ENCODE measurements at places on chromosomes 4 and X.
A peak's percentile ranks its signal among the peaks of the same experiment; 100 is the strongest.

- no peak for DNase-seq
These were observed 905 bp downstream of the NSUN7 start for GRCh38 chr4:40750461-40751258.

DNA sequence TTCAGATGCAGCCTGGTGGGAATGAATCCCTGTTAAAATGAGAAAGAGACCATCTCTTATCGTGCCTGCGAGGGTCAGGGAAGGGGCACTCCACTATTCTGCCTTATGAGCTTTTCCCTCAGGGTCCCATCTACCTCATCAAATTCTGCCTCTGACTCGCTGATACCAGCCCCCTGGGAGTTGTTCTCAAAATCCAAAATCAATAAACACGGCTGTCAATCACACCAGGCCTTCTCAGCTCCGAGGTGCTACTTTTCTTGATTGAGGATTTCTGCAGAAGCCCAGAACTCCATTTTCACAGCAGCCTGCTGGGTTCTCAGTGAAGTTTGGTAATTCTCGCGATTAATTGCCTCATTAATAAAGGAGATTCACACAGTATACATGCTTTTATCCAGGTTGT is 312.6 kb downstream of the STIM2 start:
- no peak for DNase-seq

- no peak for DNase-seq
These were observed 21.2 kb downstream of the WDR1 start for GRCh38 chr4:10095296-10095991.

GRCh38 chr4:93649828-93650227 is 178.7 kb upstream of the ATOH1 start:
- DNase-seq, result no peak

GRCh38 chrX:10074241-10074941 is 82.4 kb upstream of the CLCN4 start:
- DNase-seq, result no peak

GRCh38 chr4:61953386-61953785 is 753.3 kb downstream of the ADGRL3 start:
- DNase-seq, result no peak

- no peak for DNase-seq
These were observed 268.2 kb downstream of the KCNIP4 start for GRCh38 chr4:21680326-21680898.

GRCh38 chr4:48190839-48191238 is 56.8 kb upstream of the TXK start:
- no peak for DNase-seq

DNA sequence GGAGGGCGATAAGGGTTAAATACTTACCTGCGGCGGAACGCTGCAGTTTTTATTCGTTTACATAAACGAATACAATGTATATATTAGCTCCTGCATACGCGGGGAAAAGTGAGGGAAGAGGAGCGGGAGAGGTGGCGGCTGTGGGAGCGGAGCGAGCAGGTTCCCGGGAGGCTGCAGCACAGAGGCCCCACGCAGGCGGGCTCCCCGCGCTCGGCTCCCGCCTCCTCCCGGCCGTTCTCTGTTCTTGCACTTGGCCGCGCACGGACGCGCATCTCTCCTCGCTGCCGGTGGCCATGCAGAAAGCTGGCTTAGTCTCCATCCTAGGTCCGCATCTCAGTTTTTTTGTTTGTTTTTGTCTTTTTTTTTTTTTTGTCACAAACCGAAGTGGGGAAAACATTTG is 340.4 kb upstream of the FAT1 start:
- DNase-seq, result no peak

GRCh38 chrX:143873343-143873742 is 10.5 kb upstream of the UBE2NL start:
- no peak for DNase-seq

- DNase-seq, result no peak
These were observed 16.6 kb upstream of the UGT2B17 start for GRCh38 chr4:68592673-68593072.

- DNase-seq, result no peak
These were observed 32.6 kb downstream of the ABHD18 start for GRCh38 chr4:127997534-127998388.

DNA sequence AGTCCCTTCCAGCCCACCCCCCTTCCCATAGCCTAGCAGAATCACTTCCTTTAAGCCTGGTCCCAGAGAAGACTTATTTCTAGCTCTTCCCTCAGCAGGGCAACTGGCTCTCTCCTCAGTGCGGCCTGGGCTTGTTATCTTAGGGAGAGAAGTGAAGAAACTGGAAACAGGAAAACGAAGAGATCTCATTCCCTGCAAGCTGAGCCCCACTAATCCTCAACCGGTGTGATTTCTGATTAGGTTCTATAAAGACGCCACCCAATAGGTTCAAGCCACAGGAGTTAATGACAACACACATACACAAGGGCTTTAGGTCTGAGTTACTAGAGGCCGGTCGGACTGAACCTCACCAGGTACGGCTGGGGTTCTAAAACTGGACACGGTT is 3.2 kb downstream of the GSX2 start:
- DNase-seq, result no peak

GRCh38 chr4:25484243-25484721 is 107.2 kb downstream of the ANAPC4 start:
- DNase-seq, result no peak

DNA sequence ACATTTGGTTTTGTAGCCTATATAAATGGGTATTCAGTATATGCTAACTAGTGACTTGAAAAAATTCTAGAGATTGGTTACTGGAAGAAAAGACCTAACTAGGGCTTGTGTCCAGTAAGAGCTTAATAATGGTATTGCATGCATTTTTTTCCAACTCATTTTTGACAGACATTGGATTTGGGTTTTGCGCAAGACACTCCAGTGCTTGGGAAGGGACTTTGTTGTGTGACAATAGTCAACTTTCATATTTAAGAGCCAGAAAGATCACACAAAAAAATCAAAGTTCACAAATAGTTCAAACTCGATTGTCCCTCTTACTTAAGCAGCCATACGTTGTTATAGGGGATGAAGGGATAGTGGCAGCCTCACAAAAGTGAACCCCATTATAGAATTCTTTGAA is 1.2 kb upstream of the HSD17B11 start:
- no peak for DNase-seq

DNA sequence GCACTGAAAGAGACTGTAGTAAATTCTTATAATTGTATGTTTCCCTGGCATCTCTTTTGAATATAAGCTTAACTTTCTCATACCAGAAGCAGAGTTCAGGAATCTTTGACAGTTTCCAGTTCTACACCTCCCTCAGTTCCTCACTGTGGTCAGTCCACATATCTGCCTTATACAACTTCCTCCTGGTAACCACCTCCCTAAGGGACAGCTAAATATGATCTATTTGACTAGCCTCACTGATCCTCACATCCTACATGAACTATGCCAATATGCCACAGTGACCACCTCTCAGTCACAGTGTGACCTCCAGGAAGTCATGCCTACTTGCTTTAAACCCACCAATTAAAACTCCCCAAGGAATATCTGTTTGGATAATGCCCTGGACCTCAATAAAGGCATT is 51.6 kb upstream of the HDAC8 start:
- no peak for DNase-seq

DNA sequence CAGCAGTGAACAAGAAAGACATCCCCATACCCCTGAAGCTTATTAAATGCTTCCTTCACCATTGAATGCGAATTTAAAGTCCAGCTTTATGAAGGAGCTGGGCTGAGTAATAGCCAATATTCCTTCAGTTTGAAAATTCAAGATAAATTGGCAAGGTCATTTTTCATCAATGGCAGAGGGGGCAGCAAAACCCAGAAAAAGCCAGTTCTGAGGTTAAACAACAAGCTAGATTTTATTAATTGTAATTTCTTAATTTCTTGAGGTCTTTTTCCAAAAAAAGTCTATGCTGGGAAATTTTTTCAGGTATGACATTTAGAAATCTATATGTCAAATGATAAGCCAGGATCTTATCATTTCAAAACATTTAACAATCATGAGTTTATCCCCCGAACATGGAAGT is 808.9 kb downstream of the RPA4 start:
- no peak for DNase-seq

GRCh38 chr4:120446051-120446567 is 379.5 kb upstream of the MAD2L1 start:
- no peak for DNase-seq

- no peak for DNase-seq
These were observed at the start of gene TMEM271 for GRCh38 chr4:576245-576821. Gene TMEM271, minus strand, starts transcription at chr4:576295. Its CDS starts 233 bp downstream, at chr4:576062.

DNA sequence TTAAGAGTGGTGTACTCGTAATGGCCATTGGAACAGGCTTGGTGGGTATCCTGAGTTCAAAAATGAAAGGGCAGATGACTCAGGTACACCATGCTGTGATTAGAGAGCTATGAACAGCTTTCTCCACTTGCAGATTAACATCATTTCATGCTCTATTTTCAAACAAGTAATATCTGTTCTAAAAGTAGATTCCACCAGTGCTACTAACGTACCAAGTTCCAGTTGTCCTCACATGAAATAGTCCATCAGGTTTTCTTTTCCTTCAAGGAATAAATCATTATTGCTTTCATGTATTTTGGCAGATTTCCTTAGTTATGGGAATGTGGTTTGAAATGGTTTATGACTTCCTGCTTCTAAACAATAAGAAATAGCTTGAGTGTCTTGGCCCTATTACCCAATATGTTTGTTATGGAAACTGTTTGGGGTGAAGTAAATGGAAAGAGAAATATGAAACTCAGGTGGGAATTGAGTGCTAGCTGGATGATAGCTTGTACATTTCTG is 49.9 kb downstream of the PCDH7 start:
- DNase-seq, result peak; percentile 18

DNA sequence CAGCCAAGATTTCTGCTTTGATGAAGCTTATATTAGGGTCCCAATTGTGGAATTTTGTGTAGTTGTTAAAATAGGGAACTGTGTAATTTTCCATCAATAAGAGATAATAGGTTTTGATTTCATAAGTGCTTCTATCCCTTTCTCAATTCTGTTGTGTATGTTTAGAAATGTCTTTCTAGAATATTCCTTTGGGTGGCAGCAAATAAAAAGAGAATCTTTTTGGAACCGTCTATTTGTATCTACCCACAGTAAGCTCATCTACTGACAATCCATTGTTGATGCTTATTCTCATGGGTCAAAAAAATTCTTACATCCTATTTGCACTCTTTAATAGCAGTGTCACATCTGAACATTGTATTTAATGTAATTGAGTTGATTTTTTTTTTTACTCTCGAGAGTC is 61.7 kb downstream of the TMA16 start:
- DNase-seq, result no peak

- DNase-seq, result no peak
These were observed 25.6 kb downstream of the HSD17B11 start for GRCh38 chr4:87365348-87365747.

- no peak for DNase-seq
These were observed 8.0 kb downstream of the MAEA start for GRCh38 chr4:1297456-1298325.

DNA sequence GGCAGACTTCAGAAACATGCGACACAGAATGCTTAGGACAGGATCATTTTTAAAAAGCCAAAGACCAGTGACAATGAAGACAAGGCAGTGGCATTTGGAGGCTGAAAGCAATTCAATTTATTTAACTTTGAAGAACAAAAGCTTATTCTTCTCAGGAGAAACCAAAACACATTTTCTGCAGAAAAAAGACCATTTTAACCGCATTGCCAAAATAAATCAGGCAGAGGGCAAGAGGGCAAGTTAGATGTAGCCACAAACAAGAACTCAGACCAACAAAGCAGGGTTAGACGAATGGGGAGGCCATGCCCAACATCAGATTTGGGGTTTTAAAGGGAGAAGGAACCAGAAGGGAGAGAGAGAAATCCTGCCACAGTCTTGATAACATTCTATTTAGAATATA is 58.9 kb downstream of the RELL1 start:
- DNase-seq, result no peak

- DNase-seq, result no peak
These were observed 6.5 kb downstream of the TIFA start for GRCh38 chr4:112279025-112279881.

- DNase-seq, result no peak
These were observed 72.0 kb upstream of the IL13RA2 start for GRCh38 chrX:115089419-115089818.

DNA sequence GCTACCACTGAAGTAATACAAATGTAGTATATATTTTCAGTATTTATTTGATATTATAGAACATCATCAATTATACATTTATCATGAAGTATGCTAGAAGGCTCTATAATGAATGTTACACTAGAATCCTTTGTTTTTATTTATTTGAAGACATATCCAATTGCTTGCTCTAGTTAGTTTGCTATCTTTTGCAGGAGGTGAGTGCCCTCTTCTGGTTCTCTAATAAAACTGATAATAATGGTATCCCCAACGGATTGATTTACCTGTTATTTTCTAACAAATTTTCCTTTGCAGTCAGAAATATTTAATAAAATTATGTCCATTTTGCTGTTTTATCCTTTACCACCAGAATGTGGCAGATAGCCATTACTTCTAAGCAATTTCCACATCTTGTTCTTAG is 274.3 kb upstream of the TACR3 start:
- DNase-seq, result no peak

DNA sequence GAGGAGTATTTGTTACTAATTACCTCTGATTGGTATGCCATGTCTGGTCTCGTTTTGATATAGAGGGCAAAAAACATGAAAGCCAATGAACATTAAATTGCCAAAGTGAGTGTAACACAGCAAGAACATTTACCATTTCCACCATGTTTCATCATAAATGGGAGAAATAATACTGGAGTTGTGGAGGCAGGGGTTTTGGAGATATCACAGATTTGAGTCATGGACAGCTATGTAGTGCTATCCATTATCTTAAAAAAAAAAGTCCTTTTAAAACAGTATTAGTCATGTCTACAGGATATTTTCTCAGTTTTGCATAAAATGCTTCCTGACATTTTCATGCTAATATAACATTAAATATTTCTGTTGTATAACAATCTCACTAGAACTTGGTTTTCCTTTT is 301.2 kb downstream of the IL1RAPL1 start:
- DNase-seq, result no peak

- DNase-seq, result no peak
These were observed 2.2 kb upstream of the SFRP2 start for GRCh38 chr4:153790962-153791551.

GRCh38 chrX:20530406-20530921 is 263.8 kb upstream of the RPS6KA3 start:
- DNase-seq, result peak; percentile 14

GRCh38 chr4:120843849-120844527 is 78.5 kb downstream of the PRDM5 start:
- no peak for DNase-seq

DNA sequence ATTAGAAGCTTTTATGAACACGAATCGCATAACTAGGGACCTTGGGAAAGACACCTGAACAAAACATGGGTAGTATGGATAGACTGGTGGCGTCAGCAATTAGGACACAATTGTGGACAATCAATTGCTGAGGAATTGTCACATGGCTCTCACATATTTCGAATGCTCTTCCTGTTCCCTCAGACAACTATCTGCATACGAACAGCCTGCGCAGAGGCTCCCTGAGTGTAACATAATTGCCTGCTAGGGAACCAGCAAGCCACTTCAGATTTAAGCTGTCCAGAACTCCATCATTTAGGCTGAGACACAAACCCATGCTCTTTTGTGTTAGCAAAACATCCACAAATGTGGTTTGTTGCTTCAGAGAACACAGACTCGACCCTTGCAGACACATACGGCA is 160.8 kb downstream of the MGST2 start:
- DNase-seq, result no peak
